ENCODE measurements at places on chromosomes 4 and X.
A peak's percentile ranks its signal among the peaks of the same experiment; 100 is the strongest.

DNA sequence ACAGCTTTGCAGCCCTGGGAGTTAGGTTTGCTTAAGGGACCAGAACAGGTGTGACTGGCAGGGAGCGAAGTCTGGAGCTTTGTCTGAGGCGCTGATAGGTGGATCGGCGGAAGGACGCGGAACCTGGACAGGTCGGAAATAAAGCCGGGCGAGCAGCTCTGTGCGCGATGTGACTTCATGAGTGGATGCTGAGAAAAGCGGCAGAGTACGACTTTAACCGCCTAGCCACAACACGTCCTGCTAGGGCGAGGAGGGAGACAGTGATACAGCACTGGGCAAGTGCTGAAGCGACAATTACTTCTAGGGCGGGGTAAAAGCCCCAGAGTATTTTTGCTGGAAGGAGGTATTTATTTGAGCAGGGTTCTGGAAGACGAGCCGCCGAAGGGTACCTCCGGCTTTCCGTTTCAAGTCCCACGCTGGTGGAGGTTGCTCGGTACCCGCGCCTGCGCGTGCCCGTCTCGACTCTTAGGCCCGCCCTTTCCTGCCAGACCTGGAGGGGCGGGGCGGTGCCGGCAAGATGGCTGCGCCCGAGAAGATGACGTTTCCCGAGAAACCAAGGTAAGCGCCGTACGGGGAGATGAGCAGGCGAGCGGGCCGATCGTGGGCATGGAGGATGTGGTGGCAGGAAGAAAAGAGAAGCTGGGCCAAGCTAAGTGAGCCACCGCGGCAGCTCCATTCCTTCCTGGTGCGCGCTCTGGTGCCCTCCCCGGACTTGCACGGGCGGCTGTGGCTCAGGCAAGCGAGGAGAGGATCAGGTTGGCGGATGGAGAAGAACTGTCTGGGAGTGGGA is at the start of gene ZRSR2:
TSS of gene ZRSR2 (plus strand) at position 506 of the 790 bp plus-strand sequence. CDS start at position 518, 12 bp downstream.
- DNase-seq = peak; percentile 80

GRCh38 chr4:104815665-104816064 is 321.0 kb upstream of the CXXC4 start:
- no peak for DNase-seq

GRCh38 chr4:85760511-85760910 is 285.6 kb downstream of the ARHGAP24 start:
- DNase-seq = no peak

DNA sequence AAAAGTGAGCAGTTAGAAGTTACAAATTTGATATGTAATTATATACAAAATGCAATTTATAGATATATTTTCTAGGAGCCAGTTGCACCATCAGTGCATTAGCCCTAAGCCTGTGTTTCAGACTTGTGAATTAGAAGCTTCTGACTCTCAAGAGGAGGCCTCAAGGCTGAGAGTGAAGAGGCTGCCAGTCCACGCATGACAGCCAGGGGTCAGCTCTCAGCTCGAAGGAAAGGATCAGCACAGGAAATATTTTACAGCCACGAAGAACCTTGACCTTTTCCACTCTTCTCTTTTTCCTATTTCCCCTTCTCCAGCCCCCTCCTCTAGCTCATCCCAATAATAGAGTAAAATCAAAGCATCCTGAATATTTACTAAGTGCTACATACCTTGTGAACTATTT is 642.4 kb downstream of the TRIML1 start:
- DNase-seq = no peak

- DNase-seq = no peak
These were observed 739.4 kb upstream of the TENM3 start for GRCh38 chr4:181503687-181504390.

DNA sequence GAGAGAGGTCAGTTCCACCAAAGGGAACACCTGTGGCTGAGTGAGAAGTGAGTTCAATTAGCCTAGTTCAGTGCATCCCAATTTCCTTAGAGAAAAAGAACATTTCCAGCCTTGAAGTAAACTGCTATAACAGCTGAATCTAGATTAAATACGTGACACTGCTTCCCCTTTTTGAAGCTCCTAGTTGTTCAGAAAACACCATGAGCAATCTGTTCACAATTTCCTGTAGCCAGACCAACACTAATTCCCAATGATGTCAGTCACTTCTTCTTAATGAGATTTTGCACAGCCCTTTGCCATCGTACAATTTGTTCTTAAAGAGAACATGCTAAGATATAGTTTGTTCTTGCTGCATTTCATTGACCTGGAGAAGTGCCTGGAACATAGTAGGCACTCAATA is 144.6 kb upstream of the EDNRA start:
- DNase-seq = no peak

DNA sequence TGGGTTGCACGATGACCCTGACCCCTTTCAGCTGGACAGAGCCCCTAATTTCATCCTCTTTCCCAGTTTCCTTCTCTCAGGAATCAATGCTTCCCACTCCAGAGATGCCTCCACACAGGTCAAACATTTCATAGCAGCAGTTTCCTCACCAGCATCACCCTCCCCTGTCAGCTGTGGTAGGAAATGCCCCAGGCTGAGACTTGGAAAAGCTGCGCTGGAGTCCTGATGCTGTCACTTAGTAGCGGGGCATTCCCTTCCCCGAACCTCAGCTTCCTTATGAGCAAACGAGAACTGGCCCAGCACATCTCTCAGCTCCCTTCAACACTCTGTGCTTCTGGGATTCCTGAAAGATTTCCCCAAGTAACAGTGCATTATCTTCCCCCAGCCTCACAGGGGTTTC is 2.7 kb downstream of the GJB1 start:
- no peak for DNase-seq

DNA sequence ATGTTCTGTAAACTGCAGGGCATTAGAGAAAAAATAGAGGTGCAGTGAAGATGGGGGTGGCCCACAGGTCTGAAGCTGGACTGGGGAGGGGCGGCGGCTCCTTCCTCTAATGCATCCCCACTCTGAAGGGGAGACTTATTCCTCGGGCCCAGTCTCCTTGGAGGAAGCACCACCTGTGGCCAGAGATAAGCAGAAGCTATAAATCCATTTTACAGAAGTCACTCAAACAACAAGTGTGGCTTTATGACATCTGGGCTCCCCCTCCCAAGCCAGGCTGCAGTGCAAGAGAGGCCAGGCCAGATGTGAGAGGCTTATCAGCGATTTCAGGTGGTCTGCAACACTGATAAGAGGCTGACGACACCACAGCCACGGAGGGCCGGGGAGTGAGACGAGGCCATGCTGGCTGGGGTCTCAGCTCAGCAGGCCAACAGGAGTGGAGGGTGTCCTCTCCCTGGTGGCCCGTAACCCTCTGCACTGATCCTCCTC is 15.8 kb downstream of the CYTL1 start:
- no peak for DNase-seq

- no peak for DNase-seq
These were observed 95.2 kb downstream of the ATG4A start for GRCh38 chrX:108186811-108187210.

- DNase-seq = no peak
These were observed 97.6 kb upstream of the MAML3 start for GRCh38 chr4:140251571-140251970.

DNA sequence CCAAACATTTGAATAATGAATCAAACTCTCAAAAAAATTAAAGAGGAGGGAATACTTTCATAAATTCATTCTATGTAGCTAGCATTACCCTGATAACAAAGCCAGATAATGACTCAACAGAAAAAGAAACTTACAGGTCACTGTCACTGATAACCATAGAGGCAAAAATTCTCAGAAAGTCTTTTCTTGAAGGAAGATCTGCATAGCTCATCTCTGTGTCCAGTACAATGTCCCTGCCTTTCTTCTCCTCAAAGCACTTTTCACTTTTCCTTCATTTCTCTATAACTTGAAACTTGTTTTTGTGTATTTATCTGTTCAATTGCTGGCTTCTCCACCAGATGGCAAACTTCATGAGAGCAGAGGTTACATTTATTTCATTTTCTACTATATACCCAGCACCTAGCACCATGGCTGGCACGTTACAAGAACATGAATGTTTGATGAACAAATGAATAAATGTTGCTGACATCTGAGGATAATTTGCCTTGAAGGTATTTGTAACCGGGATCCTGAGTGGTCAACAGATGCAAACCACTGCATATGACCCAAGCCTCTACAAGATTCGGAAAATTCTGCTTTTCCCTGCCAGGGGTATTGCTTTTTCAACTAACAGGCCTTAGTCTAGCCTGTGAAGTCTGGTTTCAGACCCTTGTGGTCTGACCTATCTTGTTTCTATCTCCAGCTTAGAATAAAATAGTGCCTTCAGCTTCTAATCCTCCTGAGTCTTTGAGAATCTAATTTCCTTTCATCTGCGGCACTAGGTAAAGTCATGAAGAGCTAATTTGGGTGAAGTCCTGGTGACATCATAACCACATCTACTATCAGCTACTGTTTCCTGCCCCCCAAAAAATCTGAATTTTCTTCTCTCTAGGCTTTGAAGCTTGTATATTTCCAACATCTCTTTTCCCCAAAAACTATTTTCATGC is 52.5 kb upstream of the ANTXR2 start:
- peak; percentile 28 for DNase-seq

GRCh38 chr4:31737419-31737818 is 1017.2 kb downstream of the PCDH7 start:
- no peak for DNase-seq

DNA sequence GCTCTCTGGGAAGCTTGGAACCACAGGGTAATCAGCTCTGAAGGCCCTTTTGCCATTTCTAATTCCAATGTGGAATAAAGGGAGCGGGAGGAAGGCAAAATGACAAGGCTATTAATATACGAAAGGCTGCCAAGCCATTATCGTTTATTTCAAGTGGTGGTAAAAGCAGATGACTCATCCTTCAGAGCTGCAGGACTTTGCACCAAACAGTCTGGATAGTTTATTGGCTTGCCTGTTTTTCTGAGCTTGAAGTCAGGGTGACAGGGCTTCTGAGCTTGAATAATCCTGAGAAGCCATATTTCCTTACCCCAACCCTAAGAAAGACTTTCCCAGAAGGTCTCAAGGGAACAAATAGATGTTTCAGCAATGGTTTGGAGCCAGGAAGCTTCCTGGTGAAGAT is 7.7 kb upstream of the GABRE start:
- no peak for DNase-seq

GRCh38 chr4:15989424-15989823 is 26.4 kb upstream of the FGFBP2 start:
- no peak for DNase-seq

GRCh38 chr4:143178923-143179322 is 5.8 kb upstream of the USP38 start:
- DNase-seq = no peak

- no peak for DNase-seq
These were observed 226.9 kb upstream of the SMIM31 start for GRCh38 chr4:164526933-164527583.

DNA sequence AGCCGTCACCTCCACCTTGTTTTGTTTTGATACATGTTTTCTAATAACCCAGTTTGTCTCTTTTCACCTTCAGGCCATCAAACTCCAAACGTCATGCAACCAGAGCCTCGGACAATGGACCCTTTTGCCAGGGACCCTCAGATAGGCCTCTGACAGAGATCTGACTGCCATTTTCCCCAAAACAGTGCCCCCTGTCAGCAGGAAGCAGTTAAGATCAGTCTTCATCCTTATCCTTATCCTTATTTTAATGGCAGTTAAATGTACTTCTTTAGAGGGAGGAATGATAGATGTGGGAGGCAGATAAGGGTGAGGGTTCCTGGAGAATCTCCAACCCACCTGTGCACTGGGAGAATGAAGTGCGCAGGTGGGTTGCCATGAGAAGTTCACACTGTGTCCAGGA is 135.7 kb downstream of the ANAPC10 start:
- DNase-seq = no peak

GRCh38 chr4:41205854-41206460 is 8.4 kb downstream of the APBB2 start:
- DNase-seq = no peak

GRCh38 chrX:107871136-107871535 is 45.5 kb downstream of the MID2 start:
- no peak for DNase-seq

DNA sequence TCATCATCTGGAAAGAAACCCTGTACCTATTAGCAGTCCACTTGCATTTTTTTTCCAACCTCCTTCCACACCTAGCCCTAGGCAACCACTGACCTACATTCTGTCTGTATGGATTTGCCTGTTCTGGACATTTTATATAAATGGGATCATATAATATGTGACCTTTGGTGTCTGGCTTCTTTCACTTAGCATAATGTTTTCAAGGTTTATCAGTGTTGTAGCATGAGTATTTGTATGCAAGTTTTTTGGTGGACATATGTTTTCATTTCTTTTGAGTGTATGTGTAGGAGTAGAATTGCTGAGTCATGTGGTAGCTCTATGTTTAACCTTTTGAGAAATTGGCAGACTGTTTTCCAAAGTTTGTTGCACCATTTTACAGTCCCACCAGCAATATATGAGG is 198.6 kb downstream of the CEP135 start:
- DNase-seq = no peak

- DNase-seq = no peak
These were observed 103.1 kb upstream of the BMP3 start for GRCh38 chr4:80927420-80927819.

- DNase-seq = no peak
These were observed 92.6 kb downstream of the ANTXR2 start for GRCh38 chr4:79980448-79980847.

- DNase-seq = no peak
These were observed 20.1 kb upstream of the MAP7D3 start for GRCh38 chrX:136271300-136271699.

DNA sequence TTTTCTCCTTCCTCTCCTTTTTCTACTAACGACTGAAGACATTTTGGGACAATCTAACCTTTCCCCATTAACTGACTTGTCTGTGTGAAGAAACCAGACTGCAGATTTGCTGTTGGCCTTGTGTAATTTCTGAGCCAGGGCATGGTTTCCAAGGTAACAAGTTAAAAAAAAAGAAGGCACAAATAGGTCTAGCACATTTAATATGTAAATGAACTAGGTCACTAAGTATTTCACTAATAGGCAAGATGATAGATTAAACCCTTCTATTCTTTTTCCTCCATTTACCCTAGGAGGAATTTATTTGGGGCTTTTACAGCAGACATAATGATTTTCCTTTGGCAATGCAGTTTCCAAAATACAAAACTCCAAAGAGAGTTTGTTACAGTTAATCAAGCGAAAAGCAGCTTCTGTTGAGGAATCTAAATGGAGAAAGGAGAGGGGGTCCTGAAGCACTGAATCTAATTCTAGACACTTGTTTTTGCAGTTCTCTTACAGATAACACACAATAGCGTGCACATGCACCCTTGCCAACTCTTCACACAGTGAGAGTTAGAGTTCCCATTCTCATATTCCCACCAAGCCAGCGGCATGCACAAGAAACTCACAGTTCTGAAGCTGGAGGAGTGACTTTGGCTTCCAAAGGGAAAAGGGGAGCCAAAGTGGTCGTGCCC is 72.0 kb downstream of the TSPAN5 start:
- no peak for DNase-seq

- DNase-seq = no peak
These were observed 280.3 kb upstream of the KLF3 start for GRCh38 chr4:38383646-38384121.
